ENCODE measurements at places on chromosomes 4 and X.
A peak's percentile ranks its signal among the peaks of the same experiment; 100 is the strongest.

GRCh38 chrX:103562801-103563200 is 22.5 kb upstream of the TCEAL4 start:
- DNase-seq = no peak

DNA sequence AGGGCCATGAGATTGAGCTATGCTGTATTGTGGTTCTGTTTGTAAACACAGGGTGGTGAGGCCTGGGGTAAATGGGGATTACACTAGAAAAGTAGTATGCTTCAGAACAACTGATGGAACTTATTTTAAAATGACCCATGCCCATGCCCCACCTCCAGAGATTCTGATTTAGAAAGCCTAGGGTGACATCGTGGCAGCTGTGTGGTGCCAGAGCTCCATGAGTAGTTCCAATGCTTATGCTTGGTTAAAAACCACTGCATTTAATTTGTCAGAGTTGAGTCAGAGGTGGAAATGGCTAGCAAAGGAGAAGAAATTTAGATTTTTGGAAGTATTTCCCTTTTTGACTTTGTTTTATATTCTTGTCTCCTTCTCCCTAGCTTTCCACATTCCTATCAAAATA is 63.4 kb upstream of the PDE5A start:
- DNase-seq = no peak

DNA sequence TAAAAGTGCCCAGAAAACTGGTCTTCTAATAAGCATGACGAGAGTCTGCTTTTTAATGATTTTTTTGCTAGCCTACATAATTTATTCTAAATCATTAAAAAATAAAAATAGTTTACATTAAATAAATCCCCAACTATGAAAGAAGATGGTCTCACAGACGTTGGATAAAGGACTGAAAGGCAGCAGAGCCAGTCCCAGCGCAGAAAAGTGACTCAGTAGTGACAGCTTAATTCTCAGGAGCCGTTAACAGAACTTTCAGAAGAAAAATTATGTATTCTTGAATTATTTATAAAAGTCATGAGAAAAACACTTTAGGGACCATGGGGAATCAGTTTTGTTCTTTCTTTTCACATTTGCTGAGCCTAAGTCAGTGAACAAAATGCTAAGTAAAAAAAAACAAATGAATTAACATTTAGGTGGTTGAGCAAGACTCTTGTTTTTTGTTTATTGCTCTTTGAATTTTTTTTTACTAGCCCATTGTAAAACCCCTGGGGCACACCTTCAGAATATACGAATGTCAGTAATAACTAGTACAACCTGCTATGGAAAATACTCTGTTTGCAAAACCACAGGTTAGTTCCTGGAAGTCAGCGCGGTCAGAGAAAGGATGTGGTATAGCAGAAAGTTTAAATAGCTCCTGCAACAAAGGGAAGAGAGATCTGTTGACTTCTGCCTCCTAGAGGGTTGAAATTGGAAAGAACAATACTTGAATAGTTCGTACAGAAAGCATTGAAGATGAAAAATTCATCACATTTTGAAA is 50.4 kb upstream of the CCDC160 start:
- peak; percentile 30 for DNase-seq

GRCh38 chr4:4461850-4462249 is 74.9 kb downstream of the NSG1 start:
- DNase-seq = peak; percentile 21

GRCh38 chr4:152259866-152260265 is 276.0 kb downstream of the FBXW7 start:
- DNase-seq = no peak

- DNase-seq = no peak
Observed at GRCh38 chrX:43969504-43970501, 3.4 kb downstream of the NDP start.

DNA sequence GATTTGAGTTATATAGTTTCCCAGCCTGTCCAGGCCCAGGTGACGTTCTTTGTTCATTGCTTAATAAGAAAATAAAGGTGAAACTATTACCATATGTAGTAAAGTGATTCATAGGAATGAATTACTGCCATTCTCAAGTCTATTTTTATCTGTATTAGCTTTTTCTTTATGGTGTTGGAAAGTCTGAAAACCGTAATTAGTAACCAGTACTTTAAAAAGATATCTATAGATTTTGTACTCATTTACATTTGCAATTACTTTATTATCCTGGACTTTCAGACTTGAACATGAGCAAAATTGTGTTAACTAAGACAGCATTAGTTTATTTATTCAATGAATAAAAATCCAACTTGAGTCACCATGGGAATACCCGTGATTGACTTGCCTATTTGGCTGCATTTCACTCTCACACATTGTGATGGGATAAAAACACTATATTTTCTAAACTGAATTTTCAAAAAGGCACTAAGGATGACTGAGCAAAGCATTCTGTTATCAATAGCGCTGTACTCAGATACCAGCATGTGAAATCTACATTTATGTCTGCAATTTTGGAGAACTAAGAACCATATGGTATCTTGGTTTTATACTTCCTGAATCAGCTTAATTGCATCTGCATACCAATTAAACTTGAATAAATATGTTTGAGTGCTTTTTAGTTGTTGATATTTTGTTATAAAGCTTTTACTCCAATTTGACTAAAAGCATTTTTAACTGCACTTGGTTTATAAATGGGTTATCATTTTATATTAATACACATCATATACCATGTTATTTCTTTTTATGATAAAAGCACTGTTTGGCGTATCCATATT is 154.6 kb downstream of the CCSER1 start:
- no peak for DNase-seq

GRCh38 chr4:141158219-141158618 is 24.9 kb upstream of the RNF150 start:
- no peak for DNase-seq

DNA sequence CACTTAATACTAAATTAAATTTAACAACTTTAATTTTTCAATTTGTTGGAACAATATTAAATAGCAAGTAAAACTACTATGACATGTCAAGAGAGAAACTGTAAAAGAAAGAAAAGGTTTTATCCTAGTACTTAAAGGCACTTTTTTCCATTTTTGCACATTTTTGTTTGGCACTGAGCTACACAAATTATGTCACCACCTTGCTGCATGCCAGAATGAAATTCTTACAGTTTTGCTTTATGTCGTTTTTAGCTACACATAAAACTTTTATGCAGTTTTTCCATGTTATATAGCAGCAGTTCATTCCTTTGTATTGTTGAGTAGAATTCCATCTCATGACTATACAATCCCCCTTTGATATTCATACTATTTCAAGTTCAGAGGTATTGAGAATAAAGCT is 99.1 kb upstream of the RXFP1 start:
- no peak for DNase-seq

DNA sequence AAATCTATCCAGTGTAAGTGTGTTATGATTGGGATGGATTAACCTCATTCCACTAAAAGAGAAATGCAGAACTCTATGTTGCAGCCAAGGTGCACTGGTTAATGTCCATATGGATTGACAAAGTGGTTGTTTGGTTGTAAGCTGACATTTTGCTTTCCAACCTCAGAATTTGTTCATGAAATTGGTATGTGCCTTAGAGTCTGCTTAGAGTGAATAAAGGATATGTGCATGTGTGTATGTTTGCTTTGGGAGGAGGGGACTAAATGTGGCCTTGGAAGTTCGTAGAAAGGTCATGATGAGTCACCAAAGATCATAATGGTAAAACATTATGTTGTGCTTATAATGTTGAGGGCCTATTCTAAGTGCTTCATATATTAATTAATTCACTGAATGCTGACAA is 44.1 kb upstream of the MBNL3 start:
- DNase-seq = no peak

GRCh38 chrX:44731160-44731559 is 112.7 kb upstream of the DUSP21 start:
- DNase-seq = no peak

DNA sequence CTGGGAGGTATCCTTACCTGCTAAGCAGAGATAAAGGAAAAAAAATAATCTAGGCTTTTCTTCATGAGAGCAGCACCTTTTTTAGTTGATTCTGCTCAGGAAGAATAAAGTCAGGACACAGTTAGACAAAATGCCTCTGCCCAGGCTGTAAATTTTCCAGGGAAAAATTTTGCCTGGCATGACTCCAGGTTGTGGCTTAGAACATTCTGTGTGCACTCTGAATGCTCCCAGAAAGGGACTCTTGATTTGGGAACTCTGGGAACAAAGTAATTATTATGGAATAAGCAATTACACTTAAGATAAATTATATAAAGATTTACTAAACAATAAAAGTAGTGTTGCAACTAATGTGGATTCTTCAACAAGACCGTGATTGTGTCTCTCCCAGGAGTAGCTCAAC is 826.2 kb upstream of the TENM3 start:
- no peak for DNase-seq

DNA sequence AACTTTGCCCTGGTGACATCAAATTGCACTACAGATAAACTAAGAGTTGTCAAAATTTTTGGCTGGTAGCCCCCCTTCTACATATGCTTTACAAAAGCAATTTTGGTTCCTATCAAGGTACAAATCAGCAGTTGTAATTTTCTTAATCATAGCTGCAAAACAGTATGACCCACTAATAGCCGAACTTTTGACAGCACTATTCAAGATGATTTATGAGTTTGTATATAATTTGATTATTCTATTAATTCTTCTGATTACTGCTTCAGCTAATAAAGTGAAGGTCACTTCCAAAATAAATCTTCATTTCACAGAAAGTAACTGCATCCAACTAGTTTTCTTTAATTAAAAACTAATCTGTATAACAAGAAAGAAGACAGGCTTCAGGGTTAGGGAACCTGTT is 119.6 kb downstream of the CHM start:
- DNase-seq = no peak

DNA sequence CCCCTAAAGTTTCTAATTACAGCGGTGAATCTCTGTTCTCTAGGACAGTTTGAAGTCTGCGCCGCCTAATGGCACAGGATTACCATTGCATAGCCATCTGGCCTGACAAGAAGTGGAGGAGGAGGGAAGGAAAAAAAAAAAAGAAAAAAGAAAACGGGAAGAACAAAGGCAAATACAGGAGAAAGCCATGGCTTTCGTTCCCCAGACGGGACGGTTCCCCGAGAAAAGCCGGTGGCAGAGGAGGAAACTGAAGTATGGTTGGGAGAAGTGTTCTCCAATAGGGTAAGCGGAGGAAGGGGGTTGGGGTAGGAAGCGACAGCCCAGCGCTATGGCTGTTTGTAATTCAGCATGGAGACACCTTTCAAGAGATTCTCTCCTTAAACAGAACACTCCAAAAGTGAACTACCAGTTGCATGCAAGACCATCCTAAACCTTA is 80.8 kb downstream of the HMGN5 start:
- DNase-seq = no peak

- no peak for DNase-seq
Observed at GRCh38 chr4:8644966-8645752, 52.6 kb downstream of the CPZ start.

GRCh38 chrX:115390078-115390477 is 100.6 kb downstream of the LUZP4 start:
- no peak for DNase-seq

GRCh38 chr4:78145622-78146021 is 88.5 kb downstream of the FRAS1 start:
- no peak for DNase-seq

DNA sequence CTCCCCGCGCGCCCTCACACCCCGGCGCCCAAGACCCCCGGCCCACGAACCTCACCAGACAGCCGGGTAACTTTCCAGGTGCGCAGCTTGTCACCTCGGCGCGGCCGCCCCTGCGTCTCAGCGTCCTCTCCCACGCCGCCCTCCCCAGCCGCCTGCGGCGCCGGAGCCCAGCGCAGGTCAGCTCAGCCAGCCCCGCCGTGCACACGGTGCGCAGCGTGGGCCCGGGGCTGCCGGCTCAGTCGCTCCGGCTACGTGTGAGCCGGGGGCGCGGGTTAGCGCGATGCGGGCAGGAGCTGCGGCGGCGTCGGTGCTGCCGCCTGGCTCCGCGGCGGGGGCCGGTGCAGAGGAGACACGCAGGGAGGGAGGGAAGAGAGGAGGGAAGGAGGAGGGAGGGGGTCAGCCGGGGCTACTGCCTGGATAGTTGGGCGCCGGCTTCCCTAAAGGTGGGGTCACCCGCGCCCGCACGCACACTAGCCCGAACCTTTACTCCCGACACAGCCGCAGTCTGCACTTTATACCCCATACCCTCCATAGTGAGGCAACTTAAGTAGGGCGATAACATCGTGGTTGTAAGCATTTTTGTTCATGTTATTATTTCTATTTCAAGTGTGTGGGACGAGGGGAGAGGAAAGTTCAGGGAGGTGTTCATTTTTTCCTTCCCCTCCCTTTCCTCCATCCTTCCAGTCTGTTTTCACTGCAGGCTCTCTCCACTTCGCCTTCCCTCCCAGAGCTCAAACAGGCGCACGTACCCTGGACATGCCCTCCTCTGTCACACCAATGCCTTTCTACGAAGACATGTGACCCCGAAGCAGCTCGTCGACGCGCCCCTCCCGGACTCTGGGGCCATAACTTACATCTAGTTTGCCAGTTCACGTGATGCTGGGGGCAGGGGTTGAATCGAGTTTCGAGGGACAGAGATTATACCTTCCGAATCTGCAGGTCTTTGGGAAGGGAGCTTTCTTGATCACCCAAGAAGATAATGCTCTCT is at the start of gene PRKG2:
Gene PRKG2 (minus strand): TSS at position 342 of the 988 bp plus-strand sequence. CDS start 10,175 bp downstream, outside the sequence.
- DNase-seq = no peak

- no peak for DNase-seq
Observed at GRCh38 chr4:108683479-108683878, 33.1 kb downstream of the OSTC start.

GRCh38 chr4:139622901-139623381 is 42.7 kb upstream of the MGST2 start:
- no peak for DNase-seq

- no peak for DNase-seq
Observed at GRCh38 chr4:11799196-11799595, 370.5 kb upstream of the HS3ST1 start.

- DNase-seq = no peak
Observed at GRCh38 chr4:105057370-105058105, 89.1 kb upstream of the TET2 start.

DNA sequence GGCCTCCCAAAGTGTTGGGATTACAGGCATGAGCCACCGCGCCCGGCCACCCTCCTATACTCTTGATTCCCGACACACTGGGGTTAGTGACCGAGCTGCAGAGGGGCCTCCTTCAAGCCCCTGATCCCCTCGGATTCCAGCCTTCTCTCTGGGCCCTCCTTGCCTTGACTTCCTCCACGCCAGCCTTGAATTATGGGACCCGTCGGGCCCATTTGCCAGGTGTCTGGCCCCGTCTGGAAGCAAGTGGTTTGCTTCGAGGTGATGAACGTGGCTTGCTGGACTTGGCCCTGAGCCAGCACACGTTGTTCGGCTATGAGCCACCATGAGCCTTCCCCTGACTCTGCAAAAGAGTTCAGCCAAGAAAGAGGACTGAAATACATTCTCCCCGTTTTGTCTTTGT is 37.4 kb upstream of the GRPEL1 start:
- no peak for DNase-seq

- no peak for DNase-seq
Observed at GRCh38 chr4:124144238-124144654, 568.3 kb downstream of the ANKRD50 start.

- no peak for DNase-seq
Observed at GRCh38 chr4:5921101-5921980, 28.5 kb upstream of the CRMP1 start.
